ENCODE measurements at places on chromosomes 1 and 21. TPM values are rescaled to one million over a fixed set of nuclear protein-coding genes. Genes with fewer than 3 reads are reported as not detected.

Gene CFAP141
- total RNA-seq, result not detected

Gene F5
- total RNA-seq, result not detected

Gene GPR153
- total RNA-seq, result 2.8 TPM

Gene CYYR1
- total RNA-seq, result 23.8 TPM

Gene OLIG2
- total RNA-seq, result not detected

Gene BARHL2
- not detected for total RNA-seq

Gene C1orf53
- 3.5 TPM for total RNA-seq

Gene CYB561D1
- total RNA-seq, result 6.9 TPM

Gene CFHR2
- not detected for total RNA-seq
